ENCODE measurements at places on chromosomes 4 and X.

GRCh38 chrX:133980832-133981588 lies 4.4 kb downstream of the GPC3 start:
- no peak for DNase-seq

- no peak for DNase-seq
Measured at GRCh38 chr4:80069108-80069836, 3.8 kb downstream of the ANTXR2 start.

- DNase-seq: peak; percentile 33
Measured at GRCh38 chrX:38891641-38892413, 90.6 kb downstream of the MID1IP1 start.

- DNase-seq: peak; percentile 75
Measured at GRCh38 chr4:139453041-139453370, 915 bp upstream of the RAB33B start.

DNA sequence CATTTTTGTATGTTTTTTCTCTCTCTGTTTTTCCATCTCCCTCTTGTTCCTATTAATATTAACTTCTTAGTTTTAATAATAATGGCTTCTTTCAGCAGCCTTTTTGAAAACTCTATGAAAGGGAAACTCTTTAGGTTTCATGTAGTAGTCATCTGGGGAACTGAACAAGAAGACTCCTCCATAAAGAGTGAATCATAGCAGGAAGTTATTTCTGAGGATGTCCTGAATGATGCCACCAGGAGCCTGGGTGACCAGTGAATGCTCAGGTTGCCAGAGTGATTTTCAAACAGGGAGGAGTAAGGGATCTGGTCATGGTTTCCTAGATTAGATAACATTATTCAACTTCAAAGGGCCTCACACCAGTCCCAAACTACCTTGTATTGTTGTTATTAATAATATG lies 212.8 kb upstream of the PDE5A start:
- no peak for DNase-seq

GRCh38 chr4:125772680-125773079 lies 457.9 kb downstream of the FAT4 start:
- DNase-seq: no peak

GRCh38 chr4:161936625-161937550 lies 226.9 kb downstream of the FSTL5 start:
- DNase-seq: no peak

DNA sequence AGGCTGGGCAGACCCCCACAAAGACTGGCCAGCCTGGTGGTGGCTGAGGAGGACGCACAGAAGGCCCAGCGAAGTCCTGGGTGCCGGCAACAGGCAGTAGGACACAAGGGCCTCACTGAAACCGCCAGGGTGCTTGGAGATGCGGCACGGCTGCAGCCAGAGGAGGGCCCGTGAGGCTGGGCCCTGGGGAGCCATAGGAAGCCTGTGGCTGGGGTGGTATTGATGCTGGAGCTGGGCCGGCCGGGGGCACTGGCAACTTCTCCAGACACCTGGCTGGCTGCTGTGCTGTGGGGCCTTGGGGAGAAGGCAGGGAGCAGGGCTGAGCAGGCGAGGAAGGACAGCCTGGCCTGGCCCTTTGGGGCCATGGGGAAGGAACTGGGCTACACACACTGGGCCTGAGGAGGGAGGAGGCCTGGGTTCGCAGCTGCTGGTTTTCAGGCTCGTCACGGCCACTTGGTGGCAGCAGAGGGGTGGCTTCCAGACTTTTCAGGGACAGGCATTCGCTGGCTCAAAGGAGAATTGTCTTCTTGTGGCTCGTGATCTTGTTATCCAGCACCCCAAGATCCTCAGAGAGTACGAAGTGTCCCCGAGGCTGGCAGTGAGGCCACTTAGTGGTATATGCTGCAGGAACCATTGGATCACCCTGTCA lies 37.2 kb downstream of the ATP2B3 start:
- peak; percentile 79 for DNase-seq

- DNase-seq: no peak
Measured at GRCh38 chr4:139988863-139989765, 164.9 kb downstream of the MAML3 start.

DNA sequence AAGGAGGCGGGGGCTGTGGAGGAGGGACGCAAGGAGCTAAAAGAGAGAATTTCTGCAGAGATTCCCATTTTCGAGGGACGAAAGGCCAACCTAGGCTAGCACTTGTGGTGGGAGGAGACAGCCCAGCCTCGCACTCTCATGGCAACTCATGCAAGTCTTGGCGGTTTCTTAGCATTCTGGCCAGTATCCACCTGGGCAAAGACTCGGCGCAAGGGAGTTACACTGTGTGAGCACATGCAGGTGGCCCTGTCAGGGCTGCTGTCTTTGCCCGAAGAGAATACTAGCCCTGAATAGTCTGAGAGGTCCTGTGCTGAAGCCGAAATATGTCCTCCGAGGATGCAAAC lies 15.5 kb downstream of the MCF2 start:
- DNase-seq: no peak

GRCh38 chr4:6470502-6471306 lies 1.7 kb downstream of the PPP2R2C start:
- DNase-seq: peak; percentile 47

GRCh38 chr4:184351560-184352451 lies 122.5 kb downstream of the IRF2 start:
- no peak for DNase-seq

DNA sequence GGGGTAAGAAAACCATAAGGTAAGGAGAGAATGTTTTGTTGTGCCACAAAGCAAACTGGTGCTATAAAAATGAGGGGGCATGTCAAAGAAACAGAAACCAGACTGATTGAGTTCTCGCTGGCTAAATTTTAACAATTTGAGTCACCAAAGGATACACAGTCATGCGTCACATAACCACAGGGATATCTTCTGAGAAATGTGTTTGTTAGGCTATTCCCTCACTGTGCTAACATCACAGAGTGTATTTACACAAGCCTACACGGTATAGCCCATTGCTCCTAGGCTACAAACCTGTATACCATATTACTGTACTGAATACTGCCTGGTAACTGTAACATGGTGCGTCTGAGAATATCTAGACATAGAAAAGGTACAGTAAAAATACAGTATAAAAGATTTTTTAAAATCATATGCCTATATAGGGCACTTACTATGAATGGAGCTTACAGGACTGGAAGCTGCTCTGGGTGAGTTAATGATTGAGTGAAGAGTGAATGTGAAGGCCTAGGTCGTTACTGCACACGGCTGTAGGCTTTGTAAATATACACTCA lies 50.1 kb downstream of the FBXW7 start:
- peak; percentile 18 for DNase-seq

DNA sequence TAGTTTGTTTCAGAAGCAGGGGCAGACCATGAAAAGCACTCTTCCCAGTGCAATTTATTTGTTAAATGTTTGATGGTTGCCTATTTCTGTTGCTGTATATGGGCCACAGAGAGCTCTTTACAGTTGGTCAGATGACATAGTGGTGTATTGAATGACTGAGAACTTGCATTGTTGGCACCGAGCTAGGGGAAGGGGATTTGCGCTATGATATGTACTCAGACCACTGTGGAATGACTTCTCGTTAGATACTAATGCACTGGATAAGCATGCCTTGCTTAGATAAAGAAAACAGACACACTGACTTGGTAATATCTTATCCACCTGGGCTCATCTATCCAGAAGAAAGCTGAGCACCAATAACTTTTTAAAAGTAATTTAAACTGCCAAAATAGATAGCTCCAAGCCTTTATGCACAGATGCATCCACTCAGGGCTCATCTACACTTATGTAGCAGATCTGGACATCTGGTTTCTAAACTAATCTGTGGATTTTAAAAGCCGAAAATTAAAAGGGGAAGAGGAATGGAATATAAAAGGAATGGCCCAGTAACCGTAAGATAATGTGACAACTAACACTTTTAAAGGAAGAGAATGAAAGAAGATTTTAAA lies 132.7 kb downstream of the GATB start:
- DNase-seq: no peak

GRCh38 chr4:144174401-144175067 lies 34.0 kb upstream of the GYPA start:
- peak; percentile 36 for DNase-seq

DNA sequence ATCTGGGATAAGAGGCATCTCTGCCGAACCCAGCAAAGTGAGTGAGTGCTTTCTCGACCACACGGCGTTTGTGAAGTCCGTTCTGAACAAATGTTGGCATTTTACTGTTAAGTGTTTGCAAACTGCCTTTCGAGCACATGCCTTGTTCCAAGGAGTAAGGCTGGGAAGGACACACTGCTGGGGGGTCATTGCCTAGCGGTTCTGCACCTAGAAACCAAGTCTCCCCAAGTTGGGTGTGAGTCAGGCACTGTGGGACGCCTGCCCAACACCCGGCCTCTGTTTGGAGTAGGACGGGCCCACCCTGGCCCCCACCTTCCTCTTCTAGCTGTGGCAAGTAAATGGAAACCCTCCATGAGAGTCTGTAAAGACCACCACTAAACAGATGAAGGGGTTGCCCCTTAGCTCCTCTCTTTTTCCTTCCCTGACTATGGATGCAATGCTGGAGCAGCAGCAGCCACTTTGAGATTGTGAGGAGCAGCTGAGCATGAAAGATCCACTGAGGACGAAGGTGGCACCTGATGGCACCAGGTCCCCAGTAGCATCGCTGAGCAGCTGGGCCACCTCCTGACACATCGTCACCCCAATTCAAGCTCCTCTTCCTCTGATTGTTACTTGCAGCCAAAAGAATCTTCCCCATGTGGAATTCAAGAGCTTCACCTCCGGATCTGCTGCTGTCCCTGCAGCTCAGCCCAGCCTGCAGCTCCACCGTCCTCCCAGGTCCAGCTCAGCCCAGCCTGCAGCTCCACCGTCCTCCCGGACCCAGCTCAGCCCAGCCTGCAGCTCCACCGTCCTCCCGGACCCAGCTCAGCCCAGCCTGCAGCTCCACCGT lies 6.3 kb downstream of the CPLX1 start:
- DNase-seq: no peak

DNA sequence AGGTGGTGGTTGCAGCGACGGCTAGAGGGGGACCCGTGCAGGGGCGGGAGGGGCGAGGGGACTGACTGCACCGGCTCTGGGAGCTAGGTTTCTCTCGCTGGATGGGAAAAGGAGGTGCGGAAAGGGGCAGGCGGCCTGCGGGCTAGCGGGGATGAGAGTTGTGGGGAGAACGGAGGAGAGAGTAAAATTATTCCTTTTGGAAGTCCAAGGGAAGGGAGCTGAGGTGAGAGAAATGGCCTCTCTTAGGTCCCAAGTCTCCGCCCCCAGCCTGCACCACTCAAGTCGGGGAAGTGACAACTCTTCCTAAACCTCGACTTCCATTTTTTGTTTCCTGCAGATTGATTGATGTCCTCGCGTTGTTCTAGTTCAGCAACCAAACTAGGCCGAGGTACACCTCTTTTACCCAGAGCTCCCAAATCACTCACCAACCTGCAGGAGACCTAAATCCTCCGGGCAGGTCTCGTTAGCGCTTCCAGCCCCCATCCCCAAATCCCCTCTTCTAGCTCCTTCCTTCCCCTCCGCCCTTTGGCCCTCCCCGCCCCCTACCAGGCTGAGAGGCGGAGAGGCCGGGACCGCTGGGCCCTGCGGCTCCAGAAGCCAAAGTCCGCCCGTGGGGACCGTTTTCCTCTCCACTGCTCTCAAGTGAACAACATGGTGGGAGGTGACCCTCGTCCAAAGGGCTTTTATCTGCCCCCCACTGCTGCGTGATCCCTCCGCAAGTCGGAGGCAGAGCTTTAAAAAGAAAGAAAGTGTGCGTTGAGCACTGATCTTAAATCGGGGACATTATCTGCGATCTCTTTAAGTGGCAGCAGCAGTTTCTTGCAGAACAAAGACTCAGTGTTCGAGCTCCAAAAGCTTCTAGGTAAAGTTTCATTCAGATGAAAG lies 7.3 kb downstream of the PITX2 start:
- DNase-seq: peak; percentile 34

DNA sequence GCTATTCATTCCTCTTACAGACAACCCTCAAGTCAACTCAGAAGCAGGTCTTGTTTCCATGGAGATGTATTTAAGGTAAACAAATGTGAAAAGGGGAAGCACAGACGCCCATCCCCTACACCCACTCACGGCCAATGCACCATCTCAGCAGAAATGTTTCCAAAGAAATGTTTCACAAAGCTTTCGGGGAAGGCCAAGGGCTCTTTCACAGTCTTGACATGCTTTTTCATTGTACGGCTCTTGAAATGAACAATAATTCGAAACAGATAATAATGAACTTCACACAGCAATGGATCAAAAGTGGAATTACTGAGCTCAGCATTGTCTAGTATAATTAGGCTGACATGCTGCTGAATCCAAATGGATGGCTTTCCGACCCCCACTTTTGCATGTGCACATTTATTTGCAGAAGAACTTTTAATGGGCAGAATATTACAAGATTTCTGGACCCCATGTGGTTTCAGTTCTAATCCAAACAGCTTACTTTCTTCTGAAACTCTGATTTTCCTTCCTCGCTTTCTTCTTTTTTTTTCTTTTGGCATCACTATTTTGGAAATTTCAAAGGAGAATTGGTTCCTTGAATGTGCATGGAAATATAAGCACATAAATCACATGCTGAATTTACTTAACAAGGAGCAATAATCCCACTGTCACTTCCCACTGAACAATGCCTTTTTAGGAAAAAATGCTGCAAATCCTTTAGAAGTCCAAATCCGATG lies 160.9 kb downstream of the SMIM20 start:
- peak; percentile 73 for DNase-seq

- DNase-seq: no peak
Measured at GRCh38 chr4:183576701-183577404, 72.0 kb downstream of the ING2 start.

GRCh38 chr4:151324124-151324751 lies 1.2 kb downstream of the SH3D19 start:
- no peak for DNase-seq

- DNase-seq: peak; percentile 43
Measured at GRCh38 chrX:129779747-129780146, at the start of gene SASH3. TSS of gene SASH3 (plus strand) at chrX:129779949. CDS start at chrX:129780098, 149 bp downstream.

- no peak for DNase-seq
Measured at GRCh38 chr4:133068083-133068482, 81.0 kb upstream of the PCDH10 start.

GRCh38 chrX:40853816-40854123 lies 118.4 kb upstream of the MED14 start:
- no peak for DNase-seq

GRCh38 chrX:46961574-46962283 lies 49.5 kb downstream of the JADE3 start:
- DNase-seq: no peak

DNA sequence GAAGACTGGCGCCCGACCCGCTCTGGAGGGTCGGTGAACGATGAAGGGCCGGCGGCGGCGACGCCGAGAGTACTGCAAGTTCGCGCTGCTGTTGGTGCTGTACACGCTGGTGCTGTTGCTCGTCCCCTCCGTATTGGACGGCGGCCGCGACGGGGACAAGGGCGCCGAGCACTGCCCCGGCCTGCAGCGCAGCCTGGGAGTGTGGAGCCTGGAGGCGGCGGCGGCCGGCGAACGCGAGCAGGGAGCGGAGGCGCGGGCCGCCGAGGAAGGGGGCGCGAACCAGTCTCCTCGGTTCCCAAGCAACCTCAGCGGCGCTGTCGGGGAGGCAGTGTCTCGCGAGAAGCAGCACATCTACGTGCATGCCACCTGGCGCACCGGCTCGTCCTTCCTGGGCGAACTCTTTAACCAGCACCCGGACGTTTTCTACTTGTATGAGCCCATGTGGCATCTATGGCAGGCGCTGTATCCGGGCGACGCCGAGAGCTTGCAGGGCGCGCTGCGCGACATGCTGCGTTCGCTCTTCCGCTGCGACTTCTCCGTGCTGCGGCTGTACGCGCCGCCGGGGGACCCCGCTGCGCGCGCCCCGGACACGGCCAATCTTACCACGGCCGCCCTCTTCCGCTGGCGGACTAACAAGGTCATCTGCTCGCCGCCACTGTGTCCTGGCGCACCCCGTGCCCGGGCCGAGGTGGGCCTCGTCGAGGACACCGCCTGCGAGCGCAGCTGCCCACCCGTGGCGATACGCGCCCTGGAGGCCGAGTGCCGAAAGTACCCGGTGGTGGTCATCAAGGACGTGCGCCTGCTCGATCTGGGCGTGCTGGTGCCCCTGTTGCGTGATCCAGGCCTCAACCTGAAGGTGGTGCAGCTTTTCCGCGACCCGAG lies 568 bp downstream of the CHST7 start:
- DNase-seq: peak; percentile 57
